Stimulated activated naive B cell treated with anti-CD40 and anti-IgM and Interleukin-4, amounts not matched to agents 10 μg/mL and 1 μg/mL and 100 μg/mL, for 72 hours (primary cell): ENCODE measurements at places on chromosomes 16 and 17.

DNA sequence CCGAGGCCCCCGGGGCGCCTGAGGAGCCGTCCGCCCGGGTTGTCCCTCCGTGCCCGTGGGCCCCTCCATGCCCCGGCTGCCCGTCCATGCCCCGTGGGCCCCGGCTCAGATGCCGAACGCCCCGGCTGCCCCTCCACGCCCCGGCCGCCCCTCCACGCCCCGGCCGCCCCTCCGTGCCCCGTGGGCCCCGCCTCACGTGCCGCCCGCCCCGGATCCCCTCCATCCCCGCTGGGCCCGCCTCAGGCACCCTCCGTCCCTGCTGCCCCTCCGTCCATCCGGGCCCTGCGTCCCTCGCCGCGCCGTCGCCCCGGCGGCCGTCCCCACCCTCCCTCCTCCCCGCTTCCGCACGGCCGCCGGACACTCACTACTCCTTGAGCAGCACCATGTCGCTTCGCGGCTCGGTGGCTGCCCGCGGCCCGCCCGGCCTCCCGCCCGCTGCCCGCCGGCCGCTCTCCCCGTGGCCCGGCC, 382 bp downstream of the PITPNA start:
- DNase-seq: no peak
- H3K36me3 ChIP-seq: peaks cover 22% of the 10 kb centered on the region
- H3K4me1 ChIP-seq: peaks cover 40% of the 10 kb centered on the region
- peak overlapping the region; percentile 95 for H3K4me3 ChIP-seq
- H3K27me3 ChIP-seq: no peaks in the 10 kb centered on the region

GRCh38 chr16:30728321-30728720, 19.9 kb upstream of the PHKG2 start:
- peaks cover 45% of the 10 kb centered on the region for H3K36me3 ChIP-seq
- H3K27me3 ChIP-seq: no peaks in the 10 kb centered on the region

DNA sequence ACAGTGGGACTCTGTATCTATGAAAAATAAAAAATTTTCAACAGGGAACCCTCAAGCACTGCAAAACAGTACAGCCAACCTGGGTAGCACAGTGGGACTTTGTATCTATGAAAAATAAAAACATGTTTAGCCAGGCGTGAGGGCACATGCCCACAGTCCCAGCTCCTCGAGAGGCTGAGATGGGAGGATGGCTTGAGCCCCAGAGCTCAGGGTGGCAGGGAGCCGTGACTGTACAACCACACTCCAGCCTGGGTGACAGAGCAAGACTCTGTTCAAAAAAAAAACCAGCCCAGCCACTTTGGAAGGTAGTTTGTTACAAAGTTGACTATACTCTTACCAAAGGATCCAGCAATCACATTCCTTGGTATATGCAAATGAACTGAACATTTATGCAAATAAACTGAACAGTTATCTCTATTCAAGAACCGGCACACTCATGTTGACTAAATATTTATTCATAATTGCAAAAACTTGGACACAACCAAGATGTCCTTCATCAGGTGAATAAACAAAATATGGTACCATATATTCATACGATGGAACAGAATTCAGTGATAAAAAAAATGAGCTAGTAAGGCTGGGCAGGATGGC, 5.2 kb downstream of the RPH3AL start:
- peaks cover 23% of the 10 kb centered on the region for H3K27me3 ChIP-seq
- no peaks in the 10 kb centered on the region for H3K4me1 ChIP-seq
- no peak overlapping the region for H3K4me3 ChIP-seq
- no peak for DNase-seq

- H3K36me3 ChIP-seq: peaks cover 24% of the 10 kb centered on the region
- no peaks in the 10 kb centered on the region for H3K27me3 ChIP-seq
- DNase-seq: no peak
- H3K4me3 ChIP-seq: no peak overlapping the region
- peak overlapping the region; percentile 47 for H3K27ac ChIP-seq
- peaks cover 21% of the 10 kb centered on the region for H3K4me1 ChIP-seq
Measured at GRCh38 chr17:81556863-81557262, 4.7 kb upstream of the FAAP100 start.

GRCh38 chr16:48347980-48348379, 37.2 kb downstream of the SIAH1 start:
- no peaks in the 10 kb centered on the region for H3K27me3 ChIP-seq
- no peak overlapping the region for H3K4me3 ChIP-seq
- H3K36me3 ChIP-seq: peaks cover 36% of the 10 kb centered on the region
- no peak overlapping the region for H3K27ac ChIP-seq
- H3K4me1 ChIP-seq: peaks cover 1% of the 10 kb centered on the region
- DNase-seq: no peak

GRCh38 chr16:58507963-58508670, 7.2 kb upstream of the SETD6 start:
- no peak for DNase-seq
- peaks cover 9% of the 10 kb centered on the region for H3K4me1 ChIP-seq
- H3K27ac ChIP-seq: no peak overlapping the region
- H3K27me3 ChIP-seq: peaks cover 14% of the 10 kb centered on the region
- H3K4me3 ChIP-seq: no peak overlapping the region
- H3K36me3 ChIP-seq: peaks cover 10% of the 10 kb centered on the region

DNA sequence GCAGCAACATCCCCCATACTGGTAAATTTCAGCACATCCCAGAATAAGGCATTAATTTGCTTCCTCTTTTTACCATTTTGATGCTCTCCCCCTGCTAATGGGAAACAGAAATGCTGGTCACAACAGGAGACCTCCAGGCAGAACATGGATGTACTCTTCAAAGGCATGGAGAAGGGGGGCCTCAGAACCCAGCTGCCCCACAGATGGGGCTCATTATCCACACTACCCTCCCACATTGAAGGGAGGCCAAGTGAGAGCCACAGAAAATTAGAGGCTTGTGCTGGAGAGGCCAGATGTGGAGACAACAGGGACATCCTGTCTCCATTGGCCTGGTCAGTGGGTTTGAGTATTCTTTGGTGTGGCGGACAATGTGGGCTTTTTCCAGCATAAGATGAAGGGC, 150.1 kb upstream of the CDH11 start:
- H3K27ac ChIP-seq: no peak overlapping the region
- no peak overlapping the region for H3K4me3 ChIP-seq
- H3K4me1 ChIP-seq: no peaks in the 10 kb centered on the region
- H3K27me3 ChIP-seq: no peaks in the 10 kb centered on the region
- DNase-seq: no peak
- no peaks in the 10 kb centered on the region for H3K36me3 ChIP-seq

- peaks cover 55% of the 10 kb centered on the region for H3K4me1 ChIP-seq
- no peaks in the 10 kb centered on the region for H3K27me3 ChIP-seq
- H3K4me3 ChIP-seq: peak overlapping the region; percentile 48
- no peak for DNase-seq
Measured at GRCh38 chr16:89357055-89357816, 133.1 kb downstream of the ANKRD11 start.

GRCh38 chr16:68893710-68894705, 50.7 kb downstream of the TANGO6 start:
- H3K4me1 ChIP-seq: no peaks in the 10 kb centered on the region
- H3K4me3 ChIP-seq: no peak overlapping the region
- DNase-seq: no peak
- no peak overlapping the region for H3K27ac ChIP-seq
- H3K36me3 ChIP-seq: peaks cover 18% of the 10 kb centered on the region

GRCh38 chr16:8859913-8860881, 8.6 kb downstream of the CARHSP1 start:
- H3K27ac ChIP-seq: peak overlapping the region; percentile 77
- H3K36me3 ChIP-seq: peaks cover 41% of the 10 kb centered on the region
- no peak overlapping the region for H3K4me3 ChIP-seq
- no peaks in the 10 kb centered on the region for H3K27me3 ChIP-seq

GRCh38 chr16:79902351-79902750, 301.8 kb upstream of the MAF start:
- no peak overlapping the region for H3K4me3 ChIP-seq
- no peak overlapping the region for H3K27ac ChIP-seq
- DNase-seq: no peak
- H3K36me3 ChIP-seq: no peaks in the 10 kb centered on the region

DNA sequence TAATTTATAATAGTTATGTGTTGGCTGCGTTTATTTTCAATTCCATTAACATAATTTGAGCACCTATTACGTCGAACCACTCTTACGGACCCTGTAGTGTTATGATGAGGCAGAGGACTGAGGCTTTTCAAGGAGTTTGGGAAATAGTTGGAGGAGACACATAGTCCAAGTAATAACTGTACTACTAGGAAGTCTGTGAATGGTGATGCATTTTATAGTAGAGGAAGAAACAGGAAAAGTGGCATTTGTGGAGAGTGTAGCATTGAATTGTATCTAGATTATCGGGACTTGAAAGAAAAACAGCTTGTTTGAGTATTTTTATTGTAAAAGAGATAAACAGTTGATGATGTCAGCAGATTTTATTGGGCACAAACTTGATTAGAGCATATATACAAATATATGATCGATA, 1.7 kb downstream of the NFATC3 start:
- H3K27me3 ChIP-seq: no peaks in the 10 kb centered on the region
- H3K4me3 ChIP-seq: peak overlapping the region; percentile 82
- peak overlapping the region; percentile 93 for H3K27ac ChIP-seq
- H3K36me3 ChIP-seq: no peaks in the 10 kb centered on the region
- DNase-seq: no peak
- peaks cover 71% of the 10 kb centered on the region for H3K4me1 ChIP-seq

- H3K4me3 ChIP-seq: no peak overlapping the region
- no peaks in the 10 kb centered on the region for H3K27me3 ChIP-seq
- H3K4me1 ChIP-seq: no peaks in the 10 kb centered on the region
- H3K27ac ChIP-seq: no peak overlapping the region
- no peak for DNase-seq
Measured at GRCh38 chr17:11779892-11780291, 181.6 kb downstream of the DNAH9 start.

DNA sequence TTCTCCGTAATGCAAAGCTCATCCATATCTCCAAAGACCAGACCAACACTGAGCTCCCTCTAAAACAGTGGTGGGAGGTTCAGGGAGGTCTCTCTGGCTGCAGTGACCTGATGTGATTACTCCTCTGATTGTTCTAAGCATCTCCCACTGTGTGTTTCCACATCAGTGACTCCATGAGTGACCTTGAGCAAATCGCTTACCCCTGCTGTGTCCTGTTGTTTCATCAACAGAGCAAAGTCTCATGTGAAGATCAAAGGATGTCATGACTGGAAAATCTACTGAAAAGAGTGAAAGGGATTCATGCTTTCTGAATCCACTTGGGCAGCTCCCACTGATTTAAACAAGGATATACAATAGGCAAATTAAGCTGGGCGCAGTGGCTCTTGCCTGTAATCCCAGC, 352.9 kb downstream of the TMEM114 start:
- DNase-seq: no peak
- H3K27ac ChIP-seq: no peak overlapping the region
- no peak overlapping the region for H3K4me3 ChIP-seq
- H3K36me3 ChIP-seq: no peaks in the 10 kb centered on the region
- no peaks in the 10 kb centered on the region for H3K4me1 ChIP-seq

GRCh38 chr16:56400458-56400857, 24.9 kb downstream of the AMFR start:
- peaks cover 34% of the 10 kb centered on the region for H3K36me3 ChIP-seq
- no peak overlapping the region for H3K27ac ChIP-seq
- no peak overlapping the region for H3K4me3 ChIP-seq
- peaks cover 5% of the 10 kb centered on the region for H3K4me1 ChIP-seq
- no peaks in the 10 kb centered on the region for H3K27me3 ChIP-seq

- DNase-seq: no peak
- peaks cover 65% of the 10 kb centered on the region for H3K27me3 ChIP-seq
- H3K4me1 ChIP-seq: no peaks in the 10 kb centered on the region
Measured at GRCh38 chr16:79587897-79588296, 12.6 kb downstream of the MAF start.

DNA sequence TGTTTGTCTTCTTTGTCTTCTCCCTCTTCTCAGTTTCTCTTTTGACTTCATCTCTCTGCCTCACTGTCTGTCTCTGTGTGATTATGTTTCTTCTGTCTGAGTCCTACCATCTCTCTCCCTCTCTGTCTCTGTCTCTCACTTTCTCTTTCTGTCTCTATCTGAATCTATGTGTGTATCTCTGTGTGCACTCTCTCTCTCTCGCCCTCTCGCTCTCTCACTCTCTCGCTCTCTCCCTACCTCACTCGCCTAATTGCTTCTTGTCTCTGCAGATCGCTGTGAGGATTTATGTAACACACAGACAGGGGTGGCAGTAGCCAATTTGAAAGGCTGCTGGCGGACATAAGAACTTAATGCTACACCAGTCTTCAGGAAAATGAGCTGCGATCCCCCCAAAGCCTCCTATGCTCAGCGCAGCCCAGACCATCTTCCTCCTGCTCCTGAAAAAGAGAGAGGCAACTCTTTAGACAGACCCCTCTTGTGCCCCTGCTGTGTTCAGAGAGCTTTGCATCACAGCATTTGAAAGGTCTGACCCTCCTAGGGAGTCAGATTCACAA, 140.9 kb downstream of the CCT6B start:
- H3K36me3 ChIP-seq: no peaks in the 10 kb centered on the region
- H3K4me3 ChIP-seq: no peak overlapping the region
- no peaks in the 10 kb centered on the region for H3K4me1 ChIP-seq
- peaks cover 15% of the 10 kb centered on the region for H3K27me3 ChIP-seq
- no peak overlapping the region for H3K27ac ChIP-seq

DNA sequence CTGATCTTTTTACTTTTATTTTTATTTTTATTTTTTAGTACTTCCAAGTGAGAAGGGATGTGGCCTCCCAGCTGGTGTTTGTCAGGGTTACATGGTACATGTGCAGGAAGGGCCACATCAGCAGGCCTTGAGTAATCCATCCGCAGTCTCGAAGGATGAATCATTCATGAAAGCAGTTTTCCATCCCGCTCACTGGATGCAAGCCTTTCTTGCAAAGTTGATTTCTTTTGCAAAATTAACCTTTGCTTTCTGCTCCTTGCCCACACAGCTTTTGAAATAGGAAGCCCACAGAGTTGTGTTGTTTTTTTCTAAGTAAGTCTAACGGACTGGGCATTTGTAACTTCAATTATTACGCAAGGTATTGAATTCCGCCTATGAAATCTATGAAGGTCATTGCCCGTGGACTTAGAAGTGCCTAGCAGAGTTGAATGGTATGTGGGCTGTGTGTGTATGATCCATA, 157.4 kb downstream of the PRKCA start:
- no peak overlapping the region for H3K27ac ChIP-seq
- H3K27me3 ChIP-seq: no peaks in the 10 kb centered on the region
- H3K36me3 ChIP-seq: no peaks in the 10 kb centered on the region
- no peak for DNase-seq
- H3K4me3 ChIP-seq: no peak overlapping the region
- H3K4me1 ChIP-seq: peaks cover 3% of the 10 kb centered on the region

DNA sequence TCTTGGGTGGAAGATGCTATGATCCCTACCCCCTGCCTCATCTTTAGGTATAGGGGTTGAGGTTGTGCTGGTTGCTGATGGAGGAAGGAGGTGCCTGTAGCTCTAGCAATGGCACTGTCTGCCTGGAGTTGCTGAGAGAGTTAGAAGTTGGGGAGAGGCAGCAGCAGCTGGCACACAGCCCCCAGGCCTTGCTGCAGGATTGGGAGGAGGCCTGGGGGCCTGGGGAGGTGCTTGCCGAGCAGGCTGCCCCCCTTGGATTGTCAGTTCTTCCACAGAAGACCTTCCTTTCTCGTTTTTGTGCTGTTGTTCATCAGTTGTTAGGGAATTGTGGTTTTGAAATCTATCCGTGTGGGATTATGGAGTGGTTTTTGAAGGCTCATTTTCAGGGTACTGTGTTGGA, 52.9 kb downstream of the SEC14L1 start:
- no peak overlapping the region for H3K4me3 ChIP-seq
- H3K4me1 ChIP-seq: peaks cover 35% of the 10 kb centered on the region
- H3K36me3 ChIP-seq: peaks cover 69% of the 10 kb centered on the region
- H3K27ac ChIP-seq: peak overlapping the region; percentile 14

GRCh38 chr17:66430846-66431795, 128.7 kb downstream of the PRKCA start:
- H3K4me1 ChIP-seq: peaks cover 6% of the 10 kb centered on the region
- H3K4me3 ChIP-seq: no peak overlapping the region
- no peaks in the 10 kb centered on the region for H3K27me3 ChIP-seq
- no peaks in the 10 kb centered on the region for H3K36me3 ChIP-seq
- H3K27ac ChIP-seq: no peak overlapping the region
